Osteoblast (primary cell): ENCODE measurements at places on chromosomes 4 and X. TPM values are rescaled to one million over a fixed set of nuclear protein-coding genes. Genes with fewer than 3 reads are reported as not detected.
A peak's percentile ranks its signal among the peaks of the same experiment; 100 is the strongest.

Gene GABRG1
- not detected in 2 replicates for total RNA-seq

DNA sequence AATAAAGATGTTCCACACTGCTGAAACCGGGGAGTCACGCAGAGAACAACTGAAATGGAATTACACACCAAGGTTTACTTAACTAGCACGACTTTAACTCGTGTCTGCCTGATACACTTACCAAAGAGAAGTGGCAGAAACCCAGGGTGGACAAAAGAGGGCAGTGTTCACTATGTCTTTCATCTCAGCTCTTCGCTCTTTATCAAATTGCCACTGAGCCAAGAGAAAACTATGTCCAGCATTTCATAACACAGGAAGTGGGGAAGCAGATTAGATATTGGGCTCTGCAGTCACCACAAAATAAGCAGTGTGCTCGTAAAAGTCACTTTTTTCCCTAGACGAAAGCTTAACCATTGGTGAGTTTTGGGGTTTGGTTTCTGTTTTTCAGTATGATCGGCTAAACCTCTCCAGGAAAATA, 155.7 kb downstream of the CHIC2 start:
- DNase-seq, result no peak

- no peak for DNase-seq
These were observed 199.4 kb downstream of the PALLD start for GRCh38 chr4:168696280-168696679.

GRCh38 chr4:3122081-3122563, 47.6 kb downstream of the HTT start:
- no peak for DNase-seq

- no peak for DNase-seq
These were observed 341.3 kb downstream of the ADGRL3 start for GRCh38 chr4:61541459-61541858.

- DNase-seq, result no peak
These were observed 46.5 kb upstream of the PGRMC1 start for GRCh38 chrX:119189595-119189994.

- DNase-seq, result no peak
These were observed 81.9 kb downstream of the PDLIM5 start for GRCh38 chr4:94533405-94534223.

GRCh38 chr4:36332023-36332781, 50.8 kb downstream of the DTHD1 start:
- DNase-seq, result no peak

- peak; percentile 75 for DNase-seq
These were observed 129.5 kb downstream of the LARP7 start for GRCh38 chr4:112766422-112766821.

- DNase-seq, result no peak
These were observed 129.7 kb downstream of the HS3ST1 start for GRCh38 chr4:11299016-11299415.

GRCh38 chr4:41095973-41096372, 118.4 kb downstream of the APBB2 start:
- peak; percentile 79 for DNase-seq

DNA sequence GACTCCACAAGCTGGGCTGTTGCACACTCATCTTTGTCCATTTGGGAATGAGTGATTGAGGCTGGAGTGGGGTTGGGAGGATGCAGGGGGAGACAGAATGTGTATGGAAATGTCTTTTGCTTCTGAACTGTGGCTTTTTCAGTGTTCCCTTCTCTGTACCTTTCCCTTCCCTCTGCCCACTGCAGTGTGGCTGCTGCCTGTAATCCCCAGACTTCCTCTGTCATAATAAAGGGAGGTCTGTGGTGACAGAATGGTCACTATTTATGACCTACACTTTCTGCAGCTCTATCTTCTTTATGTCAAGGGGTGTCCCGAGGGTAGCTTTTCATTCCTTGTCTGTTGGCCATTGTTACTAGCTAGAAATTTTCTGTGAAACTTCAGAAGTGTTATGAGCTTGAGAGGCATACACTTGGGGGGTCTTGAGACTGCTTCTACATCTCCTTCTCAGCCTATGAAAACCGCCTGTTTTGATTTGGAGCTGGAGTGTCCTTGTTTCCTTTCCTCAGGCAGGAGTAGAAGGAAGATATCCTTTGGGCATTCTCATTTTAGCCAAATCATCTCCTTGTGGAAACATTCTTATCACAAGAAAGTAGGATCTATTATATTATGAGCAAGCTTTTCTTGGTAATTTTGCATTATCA, 63.0 kb downstream of the ANK2 start:
- DNase-seq, result no peak

DNA sequence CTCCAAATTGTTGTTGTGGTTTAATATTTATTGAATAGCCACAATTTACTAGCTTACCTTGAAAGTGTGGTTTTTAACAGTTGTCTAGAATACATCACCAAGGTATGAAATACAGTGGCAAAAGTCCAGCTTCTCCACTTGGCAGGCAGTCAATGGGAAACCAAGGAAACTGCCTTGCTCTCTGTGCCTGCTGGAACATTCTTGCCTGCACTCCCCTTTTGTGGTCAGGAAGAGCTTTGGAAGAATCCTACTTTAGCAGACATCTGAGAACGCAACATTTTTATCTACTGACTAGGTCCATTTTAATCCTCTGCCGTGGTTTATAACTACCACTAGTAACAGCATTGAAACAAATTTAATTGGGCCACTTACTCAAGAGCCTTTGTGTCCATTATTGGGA, 64.5 kb downstream of the TENM3 start:
- peak; percentile 86 for DNase-seq

GRCh38 chrX:112877771-112878173, 37.1 kb upstream of the AMOT start:
- DNase-seq, result no peak

- peak; percentile 82 for DNase-seq
These were observed 65.8 kb downstream of the RASGEF1B start for GRCh38 chr4:81405900-81406401.

GRCh38 chr4:56240554-56241174, 146.6 kb downstream of the AASDH start:
- no peak for DNase-seq

- DNase-seq, result no peak
These were observed 115.0 kb upstream of the TBL1X start for GRCh38 chrX:9349572-9350494.

GRCh38 chrX:128728943-128729342, 676.7 kb upstream of the ACTRT1 start:
- DNase-seq, result no peak

- no peak for DNase-seq
These were observed 25.6 kb downstream of the MAEA start for GRCh38 chr4:1315306-1315705.

- DNase-seq, result no peak
These were observed 47.9 kb downstream of the TET2 start for GRCh38 chr4:105194328-105195231.

Gene TCEAL9
- 96.4 and 110 TPM in 2 replicates for total RNA-seq

Gene ADH6
- total RNA-seq, result not detected in 2 replicates

- no peak for DNase-seq
These were observed 2.2 kb upstream of the CLDN2 start for GRCh38 chrX:106917830-106918500.

- no peak for DNase-seq
These were observed 133.4 kb upstream of the NAP1L5 start for GRCh38 chr4:88831031-88831430.

GRCh38 chr4:80221161-80221560, 23.9 kb downstream of the PRDM8 start:
- no peak for DNase-seq

DNA sequence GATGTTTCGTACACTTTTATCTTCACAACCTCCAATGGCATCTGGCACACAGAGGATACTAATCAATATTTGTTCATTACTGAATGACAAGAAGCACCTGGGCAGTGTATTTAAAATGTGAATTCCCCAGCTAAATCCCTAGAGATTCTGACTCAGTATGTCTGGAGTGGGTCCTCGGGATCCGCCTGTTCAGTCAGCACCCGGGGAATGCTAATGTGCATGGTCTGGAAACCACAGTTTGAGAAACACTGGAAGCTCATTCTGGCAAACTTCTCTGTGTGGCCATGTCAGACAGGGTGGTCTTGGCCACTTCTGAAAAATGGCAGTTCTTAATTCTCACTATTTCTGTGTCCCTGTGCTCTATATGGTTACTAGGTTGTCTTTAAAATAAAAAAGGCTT, 138.8 kb upstream of the VCX start:
- no peak for DNase-seq

DNA sequence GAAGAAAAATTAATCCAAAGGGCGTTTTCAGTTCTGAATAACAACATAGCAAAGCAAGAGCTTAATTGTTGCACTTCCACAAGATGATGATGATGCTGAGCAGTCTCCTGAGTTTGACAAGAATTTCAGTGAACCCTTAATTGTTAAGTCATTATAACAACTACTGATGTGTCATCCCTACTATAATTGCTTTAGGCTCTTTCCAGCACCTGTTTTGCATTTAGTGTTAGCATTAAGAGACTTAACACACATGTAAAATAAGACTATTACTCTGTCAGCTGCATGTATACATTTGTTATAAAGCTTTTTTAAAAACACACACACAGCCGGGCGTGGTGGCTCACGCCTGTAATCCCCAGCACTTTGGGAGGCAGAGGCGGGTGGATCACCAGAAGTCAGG, 37.9 kb upstream of the GALNT7 start:
- no peak for DNase-seq

Gene TCEAL7
- total RNA-seq, result 6.5 and 10.0 TPM in 2 replicates

DNA sequence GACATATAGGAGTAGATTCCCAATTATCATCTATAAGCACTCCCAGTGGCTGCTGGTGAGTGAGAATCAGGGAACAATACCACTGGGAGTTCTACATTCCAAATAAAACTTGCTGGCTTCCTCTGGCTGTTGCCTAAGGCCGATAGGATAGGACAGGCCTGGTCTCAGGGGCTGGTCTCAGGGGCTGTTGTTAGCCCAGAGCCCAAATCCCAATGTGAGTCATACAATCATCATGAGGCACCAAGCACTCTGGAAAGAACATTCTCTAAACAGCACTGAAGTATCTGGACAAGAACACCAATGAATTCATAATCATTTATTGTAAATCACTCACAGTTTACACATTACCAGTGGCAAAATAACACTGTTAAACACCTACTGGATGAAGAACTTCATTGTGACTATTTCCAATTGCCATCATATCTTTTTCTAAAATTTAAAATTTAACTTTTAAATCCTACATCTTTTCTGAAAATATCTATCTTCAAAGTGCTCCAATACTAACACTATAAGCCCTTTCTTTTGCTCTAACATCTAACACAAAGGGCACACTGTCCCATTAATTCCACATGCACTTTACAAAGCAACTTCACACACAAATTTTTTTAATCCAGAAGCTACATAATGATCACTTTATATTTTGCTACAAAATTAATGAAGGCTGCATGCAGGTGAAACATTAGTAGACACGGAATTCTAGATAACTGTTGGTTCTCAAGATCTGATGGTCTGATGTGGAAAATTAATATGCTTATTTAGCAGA, 67.6 kb upstream of the TMEM150C start:
- DNase-seq, result no peak

DNA sequence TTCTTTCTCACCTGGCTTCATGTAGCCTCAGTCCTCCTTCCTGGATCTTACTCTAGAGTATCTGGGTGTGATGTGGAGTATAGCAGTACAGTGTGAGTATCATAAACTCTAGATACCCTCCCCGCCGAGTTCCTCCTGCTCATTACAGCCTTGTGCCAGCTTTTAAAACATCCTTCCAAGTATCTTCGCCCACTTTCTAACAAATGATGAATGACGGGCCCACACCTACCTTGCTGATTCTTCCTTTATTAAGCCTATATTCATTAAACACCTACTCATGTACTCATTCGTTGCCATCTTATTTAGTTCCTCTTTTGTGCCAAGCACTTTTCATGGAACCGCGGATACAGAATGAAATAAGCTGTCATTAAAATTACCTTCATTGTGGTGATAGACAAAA, 1585.3 kb upstream of the TENM3 start:
- DNase-seq, result no peak

- DNase-seq, result peak; percentile 71
These were observed 111.2 kb downstream of the ELOVL6 start for GRCh38 chr4:110087070-110087708.

GRCh38 chr4:22787753-22788375, 95.1 kb downstream of the GBA3 start:
- no peak for DNase-seq

Gene HMX1
- total RNA-seq, result not detected in 2 replicates

Gene UGT2B15
- not detected in 2 replicates for total RNA-seq

DNA sequence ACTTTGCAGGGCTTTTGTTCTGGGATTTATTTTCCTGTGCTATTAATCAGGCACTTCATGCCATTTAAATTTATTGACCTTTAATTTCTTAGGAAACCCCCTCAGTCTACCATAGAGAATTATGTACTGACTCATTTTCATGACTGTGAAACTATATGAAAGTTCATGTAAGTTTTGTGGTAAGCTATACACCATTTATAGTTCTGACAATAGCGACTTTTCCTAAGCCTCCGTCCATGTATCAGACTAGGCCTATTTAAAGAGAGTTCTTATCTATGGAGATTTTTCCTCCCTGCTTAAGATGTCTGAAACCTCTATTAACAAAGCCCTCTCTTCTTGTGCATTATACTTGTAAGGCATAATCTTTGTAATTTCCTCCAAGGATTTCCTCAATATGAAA, 111.6 kb downstream of the AFF2 start:
- DNase-seq, result no peak

GRCh38 chrX:149630681-149631233, 835 bp downstream of the TMEM185A start:
- DNase-seq, result peak; percentile 76

Gene TMEM31
- total RNA-seq, result not detected in 2 replicates

Gene GAGE2A
- not detected in 2 replicates for total RNA-seq

- DNase-seq, result no peak
These were observed 8.9 kb upstream of the DCK start for GRCh38 chr4:70984589-70984988.
